ENCODE measurements at places on chromosomes 7 and 10. TPM values are rescaled to one million over a fixed set of nuclear protein-coding genes. Genes with fewer than 3 reads are reported as not detected.

Gene AGBL3
- 1.4 TPM for total RNA-seq

Gene CYP2C19
- not detected for total RNA-seq

Gene CTAGE6
- total RNA-seq: 0.28 TPM

Gene ZNF33A
- 10.1 TPM for total RNA-seq

Gene CNPY1
- not detected for total RNA-seq
